ENCODE measurements at places on chromosomes 4 and X. TPM values are rescaled to one million over a fixed set of nuclear protein-coding genes. Genes with fewer than 3 reads are reported as not detected.

Gene DGKK
- total RNA-seq = not detected

Gene NR3C2
- total RNA-seq = 7.1 TPM

Gene DCAF8L2
- not detected for total RNA-seq

Gene ADH1B
- total RNA-seq = not detected

Gene TLR1
- 1.1 TPM for total RNA-seq

All from activated naive CD4-positive, alpha-beta T cell treated with anti-CD3 and anti-CD28 coated beads, Interleukin-2, amount 50 U/mL, for 72 hours (primary cell).